Naive thymus-derived CD8-positive, alpha-beta T cell (primary cell): ENCODE measurements at places on chromosomes 1 and 21. TPM values are rescaled to one million over a fixed set of nuclear protein-coding genes. Genes with fewer than 3 reads are reported as not detected.

The CCDC17 gene
- total RNA-seq, result 9.2 TPM

GRCh38 chr1:53442299-53442698 is 16.9 kb upstream of the DMRTB1 start:
- no peak for DNase-seq

The HPCA gene
- not detected for total RNA-seq

The TACSTD2 gene
- not detected for total RNA-seq

GRCh38 chr1:24201941-24202440 is 14.9 kb upstream of the IFNLR1 start:
- DNase-seq, result peak; percentile 30

- no peak for DNase-seq
Observed at GRCh38 chr1:73784026-73784425, 413.9 kb downstream of the LRRIQ3 start.

DNA sequence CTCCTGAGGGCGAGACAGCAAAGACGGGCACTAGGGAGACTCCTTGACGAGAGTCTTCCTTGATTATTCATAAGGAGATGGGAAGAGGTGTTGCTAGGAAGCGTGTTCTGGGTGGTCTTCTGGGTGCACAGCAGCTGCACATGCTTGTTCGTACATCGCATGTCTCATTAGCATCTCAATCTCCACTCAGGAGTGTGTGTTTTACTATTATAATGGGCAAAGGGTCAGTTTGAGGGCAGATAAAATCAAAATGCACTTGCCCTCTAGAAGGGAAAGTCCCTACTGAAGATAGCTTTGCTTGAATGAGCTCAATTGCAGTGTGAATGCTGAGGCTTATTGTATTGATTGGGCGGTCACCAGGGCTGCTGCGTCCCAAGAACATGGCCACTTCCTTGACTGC is 50.2 kb upstream of the SCCPDH start:
- DNase-seq, result no peak

DNA sequence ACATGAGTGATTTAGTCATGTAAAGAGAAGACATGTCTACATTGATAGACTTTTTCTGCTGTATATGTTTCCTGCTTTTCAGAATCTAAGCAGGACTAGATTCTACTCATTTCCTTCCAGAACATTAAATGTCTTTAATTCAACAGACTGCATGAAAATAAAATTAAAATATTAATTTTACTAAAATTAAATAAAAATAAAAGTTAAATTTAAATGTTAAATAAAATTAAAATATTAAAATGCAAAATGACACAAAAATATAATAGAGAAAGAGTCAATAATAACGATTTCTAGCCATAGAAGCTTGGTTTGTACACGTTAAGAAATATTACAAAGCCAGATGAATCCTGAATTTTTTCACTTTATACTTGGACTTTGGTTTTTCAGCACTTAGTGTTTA is 552.8 kb upstream of the NR5A2 start:
- DNase-seq, result no peak

The CHIA gene
- total RNA-seq, result not detected

The ORC1 gene
- total RNA-seq, result 1.0 TPM

- DNase-seq, result no peak
Observed at GRCh38 chr1:93784538-93784937, 94.5 kb downstream of the DNTTIP2 start.

DNA sequence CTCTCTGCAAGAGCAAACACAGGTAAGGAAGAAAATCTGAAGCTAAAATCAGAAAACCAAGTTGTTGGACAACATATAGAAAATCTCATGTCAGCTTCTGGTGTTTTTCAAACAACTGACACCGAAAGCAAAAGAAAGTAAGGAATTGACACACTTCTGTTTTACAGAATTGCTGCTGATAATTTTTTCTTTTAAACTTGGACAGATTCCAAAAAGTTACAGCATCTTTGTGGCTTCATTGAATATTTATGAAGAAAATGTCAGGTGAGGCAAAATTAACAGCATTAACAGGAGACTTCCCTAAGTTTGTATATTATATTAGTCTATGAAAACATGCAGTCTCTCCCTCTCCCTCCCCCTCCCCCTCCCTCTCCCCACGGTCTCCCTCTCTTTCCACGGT is 14.9 kb upstream of the CTSS start:
- no peak for DNase-seq

GRCh38 chr1:64948905-64949833 is 17.2 kb downstream of the JAK1 start:
- DNase-seq, result no peak

GRCh38 chr1:61157468-61157987 is 75.2 kb downstream of the NFIA start:
- DNase-seq, result no peak

- DNase-seq, result no peak
Observed at GRCh38 chr1:47701283-47701682, 263.4 kb downstream of the FOXD2 start.

The OXCT2 gene
- total RNA-seq, result not detected

DNA sequence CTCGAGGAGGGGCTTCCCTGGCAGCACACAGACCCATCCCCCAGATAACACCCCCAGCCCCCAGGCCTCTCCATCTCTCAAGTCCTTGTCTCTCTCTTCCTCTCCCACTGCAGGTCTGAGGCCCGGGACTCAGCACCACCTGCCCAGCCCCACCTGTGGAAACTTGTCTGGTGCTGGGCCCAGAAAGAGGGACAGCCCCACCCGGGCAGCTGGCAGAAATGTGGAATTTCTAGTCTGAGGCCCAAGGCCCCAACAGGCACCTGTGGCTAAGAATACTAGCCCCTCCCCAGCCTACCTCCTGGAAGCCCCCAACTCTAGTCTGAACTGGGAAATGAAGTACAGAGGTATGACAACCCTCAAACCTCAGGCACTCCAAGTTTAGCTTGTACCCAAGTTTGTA is 15.4 kb downstream of the TTC39A start:
- no peak for DNase-seq

DNA sequence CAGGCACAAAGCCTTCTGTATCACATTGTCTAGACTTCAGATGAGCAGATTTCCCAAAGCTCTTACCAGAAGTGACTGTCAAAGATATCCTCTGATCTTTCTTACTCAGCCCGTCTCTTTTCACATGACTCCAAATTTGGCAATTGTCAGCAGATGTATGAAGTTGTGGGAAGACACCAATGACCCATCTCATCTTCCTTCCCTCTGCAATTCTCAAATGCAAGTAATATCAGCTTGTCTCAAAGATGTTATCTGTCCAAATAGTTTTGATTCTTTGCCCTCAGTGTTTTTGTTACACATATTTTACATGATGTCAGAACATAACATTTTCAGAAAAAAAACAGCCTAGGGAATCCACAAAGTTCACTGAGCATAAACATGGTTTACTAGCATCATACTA is 45.1 kb upstream of the RGS2 start:
- DNase-seq, result no peak

- DNase-seq, result no peak
Observed at GRCh38 chr1:114458237-114458777, 52.7 kb downstream of the TRIM33 start.

DNA sequence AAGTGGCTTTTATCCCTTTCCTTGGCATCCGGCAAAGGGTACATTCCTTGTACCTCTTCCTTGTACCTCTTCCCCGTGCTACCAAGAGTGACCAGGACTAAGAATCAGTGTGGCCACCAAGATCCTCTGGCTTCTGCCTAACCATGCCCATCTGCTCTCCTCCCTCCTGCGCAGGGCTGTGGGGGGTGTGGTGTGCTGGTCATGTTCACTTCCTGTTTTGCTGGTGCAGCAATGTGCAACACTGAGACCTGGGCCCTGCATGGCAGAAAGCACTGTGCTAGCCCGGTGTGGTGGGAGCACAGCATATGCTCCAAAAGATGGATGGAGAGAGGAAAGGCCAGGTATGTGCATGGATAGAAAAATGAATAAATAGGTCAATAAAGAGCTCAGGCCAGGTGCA is 33.3 kb upstream of the TENT5C start:
- DNase-seq, result peak; percentile 21

GRCh38 chr1:110727246-110727645 is 52.5 kb upstream of the KCNA3 start:
- DNase-seq, result no peak

DNA sequence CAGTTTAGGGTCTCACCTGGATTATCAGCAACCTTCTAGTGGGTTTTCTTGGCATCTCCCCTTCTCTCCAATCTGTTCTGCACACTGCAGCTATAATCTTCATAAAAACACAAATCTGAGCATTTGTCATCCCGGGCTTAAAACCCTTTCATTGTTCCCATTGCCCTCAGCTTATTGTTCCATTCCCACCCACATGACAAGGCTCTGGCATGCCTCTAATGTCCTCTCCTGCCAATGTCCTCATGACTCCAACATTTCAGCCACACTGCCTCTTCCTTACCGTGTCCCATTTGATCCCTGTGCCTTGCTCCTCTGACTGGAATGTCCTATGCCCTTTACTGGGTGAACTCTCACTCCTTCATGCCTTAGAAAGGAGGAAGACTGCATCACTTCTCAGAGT is 7.5 kb upstream of the DPH2 start:
- no peak for DNase-seq

DNA sequence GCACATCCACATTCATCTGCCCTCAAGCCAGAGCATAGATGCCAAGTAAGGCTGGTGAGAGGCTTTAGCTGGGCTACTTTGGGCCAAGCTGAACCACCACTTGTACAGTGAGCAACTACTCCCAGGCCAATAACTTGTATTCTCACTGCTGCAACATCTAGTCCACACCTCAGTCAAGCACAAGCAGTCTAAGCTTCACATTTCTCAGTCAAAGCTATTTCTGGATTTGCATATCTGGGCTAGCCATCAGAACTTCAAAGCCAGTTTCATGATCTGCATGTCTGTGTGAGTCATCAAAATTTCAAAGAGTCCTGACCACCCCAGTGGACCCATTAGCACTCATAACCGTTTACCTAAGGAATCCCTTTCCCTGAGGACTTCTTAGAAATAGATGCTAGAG is 77.7 kb upstream of the DIRAS3 start:
- DNase-seq, result no peak

DNA sequence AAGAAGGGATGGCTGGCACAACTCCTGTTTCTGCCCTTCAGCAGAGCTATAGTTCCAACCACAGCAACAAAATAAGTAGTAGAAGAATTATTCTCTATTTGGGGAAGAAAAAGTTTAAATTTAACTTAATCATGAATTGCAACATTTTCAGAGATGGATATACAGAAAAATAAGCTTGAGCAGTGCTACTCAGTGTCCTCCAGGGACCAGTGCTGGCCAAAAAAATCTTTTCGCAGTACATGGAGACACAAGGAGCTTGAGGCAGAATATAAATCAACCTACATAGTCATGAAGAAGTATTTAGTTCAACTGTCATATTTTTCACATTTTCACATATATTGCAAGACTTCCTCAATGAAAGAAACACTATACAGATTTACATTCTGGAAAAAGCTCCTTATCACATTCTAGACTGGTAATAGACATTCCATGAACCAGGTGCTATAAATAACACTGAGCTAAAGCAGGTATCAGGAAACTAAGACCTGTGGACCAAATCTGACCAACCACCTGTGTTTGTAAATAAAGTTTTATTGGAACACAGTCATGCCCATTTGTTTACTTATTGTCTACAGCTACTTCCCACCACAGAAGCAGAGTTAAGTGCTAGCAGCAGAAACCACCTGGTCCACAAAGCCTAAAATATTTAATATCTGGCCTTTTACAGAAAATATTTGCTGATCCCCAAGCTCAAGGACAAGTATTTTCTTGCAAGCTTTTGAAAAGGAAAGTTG is 101.9 kb downstream of the RGS21 start:
- no peak for DNase-seq

GRCh38 chr1:98441281-98441680 is 220.2 kb upstream of the SNX7 start:
- no peak for DNase-seq

DNA sequence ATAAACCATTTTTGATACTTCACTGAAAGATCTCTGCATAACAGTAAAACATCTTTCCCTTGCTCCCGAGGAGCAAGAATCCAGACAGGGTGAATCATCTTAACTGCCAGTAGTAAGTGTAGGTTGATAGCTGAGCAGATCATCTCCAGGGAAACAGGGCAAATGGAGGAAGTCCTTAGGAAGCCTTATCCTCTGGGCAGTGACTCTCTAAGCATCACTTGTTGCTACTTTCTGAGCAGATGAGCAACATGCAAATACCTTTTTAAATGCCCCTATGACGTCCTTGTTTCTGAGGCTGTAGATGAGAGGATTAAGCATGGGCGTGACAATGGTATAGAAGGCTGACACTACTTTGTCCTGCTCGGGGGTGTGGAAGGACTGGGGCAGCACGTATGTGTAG is 8.9 kb downstream of the OR2T11 start:
- DNase-seq, result no peak

The TSTD1 gene
- total RNA-seq, result 100 TPM

- DNase-seq, result no peak
Observed at GRCh38 chr1:107896936-107897335, 68.0 kb downstream of the VAV3 start.

The C1orf116 gene
- 0.14 TPM for total RNA-seq

The UBASH3A gene
- 91.6 TPM for total RNA-seq

GRCh38 chr1:53617382-53617781 is 121.6 kb downstream of the GLIS1 start:
- no peak for DNase-seq

- no peak for DNase-seq
Observed at GRCh38 chr1:115539061-115539460, 102.7 kb upstream of the VANGL1 start.

The ELOVL1 gene
- total RNA-seq, result 30.8 TPM

- DNase-seq, result no peak
Observed at GRCh38 chr1:177384461-177384860, 213.7 kb downstream of the BRINP2 start.

The CD5L gene
- total RNA-seq, result not detected

GRCh38 chr1:155322953-155323728 is 2.4 kb downstream of the RUSC1 start:
- peak; percentile 83 for DNase-seq

- peak; percentile 2 for DNase-seq
Observed at GRCh38 chr1:92483610-92484471, 2.9 kb downstream of the GFI1 start.

DNA sequence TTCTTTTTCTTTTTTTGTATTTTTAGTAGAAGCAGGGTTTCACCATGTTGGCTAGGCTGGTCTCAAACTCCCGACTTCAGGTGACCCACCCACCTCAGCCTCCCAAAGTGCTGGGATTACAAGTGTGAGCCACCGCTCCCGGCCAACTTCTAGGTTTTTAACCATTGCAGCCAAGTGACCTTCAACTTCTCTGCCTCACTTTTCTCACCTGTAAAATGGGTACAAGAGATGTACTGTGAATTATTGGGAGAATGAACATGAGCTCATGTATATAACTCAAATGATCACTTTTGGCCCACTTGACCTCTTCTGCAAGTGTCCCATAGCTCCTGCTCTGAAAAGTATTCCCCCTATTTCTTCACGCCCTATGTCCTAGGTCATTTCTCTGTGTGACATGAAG is 11.8 kb upstream of the RPL11 start:
- DNase-seq, result no peak

DNA sequence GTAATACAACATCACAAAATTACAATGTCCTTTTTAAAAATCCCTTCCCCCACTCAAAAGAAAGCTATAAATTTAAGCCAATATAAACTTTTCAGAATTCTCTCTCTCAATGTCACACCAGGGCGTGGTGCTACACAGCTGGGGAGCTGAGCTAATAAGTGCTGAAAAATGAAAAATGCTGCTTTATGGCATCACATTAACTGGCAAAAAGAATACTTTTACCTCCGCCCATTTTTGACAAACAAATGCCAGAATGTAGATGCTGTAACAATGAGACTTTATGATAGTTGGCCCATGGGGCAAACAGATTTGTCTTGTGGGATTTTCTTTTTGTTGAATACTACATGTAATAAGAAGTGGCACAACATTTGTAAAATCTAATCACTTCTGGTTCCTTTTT is 12.7 kb upstream of the LYPLAL1 start:
- DNase-seq, result no peak
